ENCODE measurements at places on chromosomes 13 and 19.
A peak's percentile ranks its signal among the peaks of the same experiment; 100 is the strongest.

DNA sequence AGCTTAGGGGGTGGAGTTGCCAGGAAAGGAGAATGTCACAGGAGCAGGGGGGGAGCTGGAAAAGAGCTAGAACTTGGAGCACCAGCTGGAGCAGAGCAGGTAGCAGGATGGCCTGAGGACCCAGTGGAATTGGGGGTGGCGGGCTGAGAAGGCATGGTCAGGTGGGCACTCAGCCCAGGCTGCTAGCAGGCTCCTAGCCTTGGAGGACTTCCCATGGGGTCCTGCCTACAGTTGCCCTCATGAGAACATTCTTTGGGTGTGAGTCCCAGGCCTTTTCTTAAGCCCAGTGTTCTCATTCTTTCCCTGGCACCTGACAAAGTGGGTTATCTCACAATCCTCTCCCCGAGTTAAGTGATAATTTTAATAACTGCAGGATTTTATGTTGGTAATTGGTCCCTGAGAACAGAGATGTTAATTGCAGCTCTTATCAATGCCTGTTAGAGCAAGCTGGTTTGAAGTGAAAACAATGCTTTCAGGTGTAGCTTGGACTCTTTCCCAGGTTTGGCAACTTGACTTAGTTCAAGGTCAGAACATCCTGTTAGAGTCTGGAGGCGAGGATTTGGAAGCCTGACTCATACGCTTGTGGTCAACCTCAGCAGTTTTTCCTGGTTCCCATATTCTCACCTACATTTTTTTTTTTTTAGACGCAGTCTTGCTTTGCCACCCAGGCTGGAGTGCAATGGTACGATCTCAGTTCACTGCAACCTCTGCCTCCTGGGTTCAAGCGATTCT, 18.1 kb upstream of the OLFM4 start:
- no peak for DNase-seq

GRCh38 chr13:37510441-37510840, 88.1 kb downstream of the POSTN start:
- no peak for DNase-seq

GRCh38 chr13:95948656-95949055, 104.5 kb downstream of the UGGT2 start:
- DNase-seq = no peak

GRCh38 chr19:18278521-18279265, 2.7 kb downstream of the JUND start:
- no peak for DNase-seq

- DNase-seq = no peak
Observed at GRCh38 chr19:16860118-16860517, 28.7 kb upstream of the F2RL3 start.

- DNase-seq = no peak
Observed at GRCh38 chr13:75353781-75354193, 128.2 kb downstream of the TBC1D4 start.

- DNase-seq = no peak
Observed at GRCh38 chr13:27822258-27822872, 30.1 kb downstream of the GSX1 start.

DNA sequence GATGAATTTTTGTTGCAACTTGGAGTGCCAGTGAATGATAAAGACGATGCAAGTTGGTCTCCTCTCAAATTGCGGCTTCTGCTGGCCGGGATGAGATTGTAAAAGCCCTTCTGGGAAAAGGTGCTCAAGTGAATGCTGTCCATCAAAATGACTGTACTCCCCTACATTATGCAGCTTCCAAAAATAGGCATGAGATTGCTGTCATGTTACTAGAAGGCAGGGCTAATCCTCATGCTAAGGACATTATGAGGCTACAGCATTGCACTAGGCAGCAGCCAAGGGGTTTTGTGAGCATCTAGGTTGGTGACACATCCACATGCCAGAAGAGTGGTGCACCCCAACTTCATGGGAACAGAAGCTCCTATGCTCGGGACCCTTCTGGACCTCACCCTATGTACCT, 22.2 kb upstream of the KLF5 start:
- DNase-seq = no peak

DNA sequence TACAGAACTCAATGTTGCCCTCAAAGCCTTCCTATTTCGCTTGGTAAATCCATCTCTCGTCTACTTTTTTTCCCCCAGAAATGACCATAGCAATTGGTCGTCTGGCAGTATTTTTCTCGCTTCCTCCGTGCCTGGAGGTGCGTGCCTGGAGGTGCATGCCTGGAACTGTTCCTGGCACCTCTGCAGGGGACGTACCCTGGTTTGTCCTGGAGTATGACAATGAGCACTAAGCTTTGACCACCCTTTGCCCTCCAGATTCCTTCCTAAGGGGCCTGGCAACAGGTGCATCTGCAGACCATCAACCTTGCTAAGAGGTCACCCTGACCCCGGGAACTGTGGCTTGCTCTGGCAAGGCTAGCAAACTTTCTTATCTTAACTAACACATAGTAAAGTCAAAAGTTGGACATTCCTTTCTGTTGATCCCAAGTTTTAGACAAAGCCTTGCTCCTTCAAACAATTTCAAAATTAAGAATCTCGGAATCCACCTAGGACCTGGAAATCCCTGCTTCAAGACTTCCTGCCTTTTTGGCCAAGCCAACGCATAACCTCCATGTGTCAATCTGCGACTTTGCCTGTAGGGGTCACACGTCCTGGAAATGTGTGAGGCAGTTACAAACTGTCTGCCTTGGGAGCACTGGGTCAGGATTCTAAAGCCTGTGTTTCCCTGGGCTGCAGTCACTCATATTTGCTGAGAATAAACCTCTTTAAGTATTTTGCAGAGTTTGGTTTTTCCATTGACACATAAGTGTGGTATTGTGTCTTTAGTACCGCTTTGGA, 28.8 kb upstream of the TUBGCP3 start:
- no peak for DNase-seq

- DNase-seq = no peak
Observed at GRCh38 chr19:35063940-35064818, 22.7 kb downstream of the HPN start.

- no peak for DNase-seq
Observed at GRCh38 chr19:37505958-37506386, 767 bp upstream of the ZNF793 start.

GRCh38 chr19:12825254-12826131, 8.9 kb downstream of the RTBDN start:
- no peak for DNase-seq

GRCh38 chr19:11279505-11280236, 16.3 kb upstream of the TSPAN16 start:
- DNase-seq = no peak

DNA sequence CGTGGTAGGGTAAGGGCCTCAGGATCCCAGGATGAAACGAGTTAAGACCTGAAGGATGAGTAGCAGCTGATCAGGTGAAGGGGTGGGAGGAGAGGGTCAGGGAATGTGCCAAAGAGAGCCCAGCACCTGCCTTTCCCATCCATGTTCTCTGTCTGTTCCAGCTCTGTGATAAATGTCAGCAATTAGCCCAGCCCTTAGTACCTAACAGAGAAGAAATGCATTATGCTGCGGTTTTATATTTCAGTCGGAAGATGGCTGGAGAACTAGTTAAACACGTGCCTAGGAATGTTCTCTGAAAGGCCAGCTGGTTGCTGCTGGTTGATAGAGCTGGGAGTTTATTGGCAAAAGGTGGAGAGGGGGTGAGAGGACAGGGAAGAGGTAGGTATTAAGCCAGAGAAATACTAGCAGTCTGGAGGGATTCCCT, 268.2 kb downstream of the SHISA2 start:
- no peak for DNase-seq

DNA sequence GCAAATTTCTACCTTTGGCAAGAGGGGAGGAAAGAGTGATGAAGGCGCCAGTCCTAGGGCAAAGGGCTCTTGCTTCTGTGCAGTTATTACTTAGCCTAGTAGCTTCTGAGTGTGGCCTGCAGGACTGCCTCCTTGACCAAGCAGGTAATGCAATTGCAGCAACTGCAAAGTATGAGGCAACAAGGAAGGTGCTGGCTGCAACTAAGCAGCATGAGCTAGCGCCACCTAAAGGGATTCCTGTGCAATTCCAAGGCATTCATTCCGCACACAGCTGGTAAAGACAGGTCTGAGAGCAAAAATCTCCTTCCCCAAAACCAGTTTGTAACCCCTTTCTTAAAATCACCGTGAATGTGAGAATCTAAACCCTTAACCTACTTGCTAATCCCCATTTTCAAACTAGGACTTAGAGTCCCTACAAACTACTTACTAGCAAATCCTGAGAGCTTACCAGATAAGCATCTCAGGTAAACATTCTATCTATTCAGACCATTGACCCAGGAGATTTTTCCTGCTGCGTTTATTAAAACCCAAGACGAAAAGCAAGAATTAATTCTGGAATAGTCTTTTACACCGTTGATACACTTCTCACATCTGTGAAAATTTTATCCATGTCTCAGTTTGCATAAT, 62.9 kb downstream of the DCT start:
- no peak for DNase-seq

GRCh38 chr19:1875646-1876495, 9.4 kb downstream of the ABHD17A start:
- DNase-seq = peak; percentile 91

DNA sequence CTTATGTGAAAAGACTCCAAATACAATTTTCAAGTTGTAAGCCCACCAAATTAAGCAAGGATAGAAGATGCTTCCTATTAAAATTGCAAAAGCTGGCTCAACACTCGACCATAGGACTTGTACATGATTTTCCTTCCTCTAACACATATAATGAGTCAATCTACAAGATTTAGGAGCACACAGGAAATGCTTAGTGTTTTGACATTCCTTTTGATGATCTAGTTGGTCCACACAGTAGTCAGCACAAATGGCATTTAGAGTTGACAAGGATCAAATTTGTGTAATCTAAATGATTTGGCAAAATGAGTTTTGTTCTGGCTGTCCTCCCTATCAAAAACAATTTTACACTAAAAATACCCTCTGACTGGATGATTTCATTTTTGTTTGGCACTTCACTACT, 340.2 kb downstream of the DIAPH3 start:
- DNase-seq = no peak

- DNase-seq = no peak
Observed at GRCh38 chr13:98313023-98313921, 136.2 kb upstream of the RNF113B start.

GRCh38 chr19:56808717-56809392, 31.7 kb downstream of the PEG3 start:
- no peak for DNase-seq

- no peak for DNase-seq
Observed at GRCh38 chr13:40275636-40276035, 390.8 kb downstream of the FOXO1 start.

DNA sequence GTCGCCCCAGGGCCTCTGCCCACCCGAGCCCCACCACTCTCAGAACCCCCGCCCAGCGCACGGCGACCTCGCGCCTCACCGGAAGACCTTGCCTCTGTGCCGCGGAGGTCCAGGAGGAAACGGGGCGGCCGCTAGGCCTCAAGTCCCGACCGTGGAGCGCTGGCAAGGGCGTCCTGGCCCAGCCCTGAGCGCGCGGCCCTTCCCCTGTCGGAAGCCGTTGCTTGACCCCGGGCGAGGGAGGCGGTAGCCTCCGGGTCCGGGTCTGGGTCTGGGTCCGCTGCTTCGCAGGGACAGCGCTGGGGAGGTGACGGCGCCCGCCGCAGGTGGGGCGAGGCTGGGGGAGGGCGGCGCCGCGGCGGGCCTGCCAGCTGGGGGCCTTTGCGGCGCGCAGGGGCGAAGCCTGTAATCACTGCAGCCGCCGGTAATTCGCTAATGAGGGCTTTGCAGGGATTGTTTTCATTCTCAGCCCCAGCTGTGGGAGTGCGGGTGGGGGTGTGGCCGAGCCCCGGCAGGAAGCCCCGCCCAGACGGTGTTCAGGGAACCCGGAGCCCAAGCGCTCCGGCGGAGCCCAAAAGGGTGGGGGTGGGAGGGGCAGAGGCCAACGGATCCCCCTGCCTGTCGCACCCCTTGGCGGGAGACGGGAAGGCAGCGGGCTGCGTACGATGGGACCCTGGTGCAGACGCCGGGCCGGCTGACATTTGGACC, 8.6 kb downstream of the C19orf25 start:
- DNase-seq = no peak

DNA sequence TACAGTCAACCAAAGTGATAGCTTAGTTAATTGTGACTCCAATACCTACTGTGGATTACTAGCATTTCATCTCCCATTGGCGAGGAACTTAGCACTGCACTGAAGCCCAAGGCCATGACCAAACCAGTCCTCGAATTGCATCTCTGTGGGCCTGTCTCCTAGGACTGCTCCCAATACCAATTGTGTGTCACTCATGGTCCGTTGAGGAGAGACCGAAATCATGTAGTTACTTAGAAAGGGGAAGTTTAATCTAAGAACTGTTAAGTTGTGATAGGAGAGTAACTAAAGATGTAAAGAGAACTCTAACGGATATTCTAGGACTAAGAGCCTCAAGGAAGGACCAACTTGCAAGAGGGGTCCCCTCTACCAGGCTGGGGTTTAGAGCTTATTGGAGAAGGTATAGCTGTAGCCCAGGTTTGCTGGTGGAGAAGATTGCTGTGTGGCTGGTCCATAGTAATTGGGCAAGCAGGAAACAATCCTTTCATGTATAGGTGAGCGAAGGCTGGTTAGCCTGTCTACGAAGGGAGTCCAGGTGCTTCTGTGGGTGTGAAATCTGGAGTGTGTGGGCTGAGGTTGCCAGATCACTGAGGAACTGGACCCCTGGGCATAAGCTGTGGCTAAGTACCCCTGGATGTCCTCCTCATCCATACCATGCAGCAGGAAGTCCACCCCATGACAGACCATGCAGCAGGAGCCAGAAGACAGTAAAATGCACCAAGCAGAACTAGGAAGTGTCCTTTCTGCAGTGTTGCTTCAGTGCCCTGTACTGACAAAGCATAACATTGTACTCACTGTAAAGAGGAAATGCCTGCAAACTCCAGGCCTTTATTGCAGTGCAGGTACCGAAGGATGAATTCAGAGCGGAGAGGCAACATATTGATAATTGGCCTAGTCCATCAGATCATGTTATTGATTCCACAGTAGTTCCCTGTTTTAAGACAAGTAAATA, 30.8 kb downstream of the DNAJC3 start:
- DNase-seq = no peak

GRCh38 chr13:33091415-33091774, 75.2 kb downstream of the KL start:
- no peak for DNase-seq

GRCh38 chr13:100825557-100825956, 151.0 kb upstream of the TMTC4 start:
- no peak for DNase-seq

- DNase-seq = no peak
Observed at GRCh38 chr13:32334671-32335070, 19.4 kb downstream of the BRCA2 start.
